ENCODE measurements at places on chromosomes 11 and 22.

- DNase-seq: no peak
These were observed 31.9 kb downstream of the MAML2 start for GRCh38 chr11:96311120-96311568.

- DNase-seq: no peak
These were observed 21.1 kb upstream of the TMPRSS13 start for GRCh38 chr11:117950301-117950700.

- no peak for DNase-seq
These were observed 849 bp downstream of the KRTAP5-11 start for GRCh38 chr11:71581826-71582225.

DNA sequence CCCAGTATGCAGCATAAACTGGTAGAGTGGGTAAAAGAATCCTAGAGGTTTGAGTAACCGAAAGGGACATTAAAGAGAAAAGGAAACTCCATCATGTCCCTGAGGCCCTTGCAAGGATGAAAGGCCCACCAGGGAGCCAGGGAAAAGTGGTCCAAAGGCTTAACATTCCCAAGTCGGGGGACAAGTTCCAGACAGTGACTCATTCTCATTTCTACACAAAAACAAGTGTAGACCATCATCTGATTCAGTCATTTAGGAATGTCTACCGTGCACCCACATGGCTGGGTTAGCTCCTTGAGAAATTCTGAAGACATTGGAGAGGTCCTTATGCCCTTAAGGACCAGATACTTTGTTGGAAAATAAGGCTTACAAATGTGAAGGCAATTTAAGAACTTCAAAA, 4.8 kb upstream of the NOX4 start:
- peak; percentile 68 for DNase-seq

GRCh38 chr11:9838961-9839360, 175.1 kb downstream of the SWAP70 start:
- no peak for DNase-seq

GRCh38 chr11:44982496-44983062, 31.9 kb upstream of the TP53I11 start:
- DNase-seq: no peak

DNA sequence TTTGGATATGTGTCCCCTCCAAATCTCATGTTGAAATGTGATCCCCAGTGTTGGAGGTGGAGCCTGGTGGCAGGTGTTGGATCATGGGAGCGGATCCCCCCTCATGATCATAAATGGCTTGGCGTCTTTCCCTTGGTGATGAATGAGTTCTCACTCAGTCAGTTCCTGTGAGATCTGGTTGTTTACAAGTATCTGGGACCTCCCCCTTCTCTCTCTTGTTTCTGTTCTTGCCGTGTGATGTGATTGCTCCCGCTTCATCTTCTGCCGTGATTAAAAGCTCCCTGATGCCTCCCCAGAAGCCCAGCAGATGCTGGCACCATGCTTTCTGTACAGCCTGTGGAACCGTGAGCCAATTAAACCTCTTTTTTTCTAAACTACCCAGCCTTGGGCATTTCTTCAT, 102.2 kb downstream of the SEZ6L start:
- DNase-seq: no peak
